ENCODE measurements at places on chromosomes 12 and 14.

- no peak for DNase-seq
Observed at GRCh38 chr14:92439537-92440344, 73.8 kb upstream of the RIN3 start.

- DNase-seq = no peak
Observed at GRCh38 chr12:62106547-62107185, 153.5 kb upstream of the USP15 start.

DNA sequence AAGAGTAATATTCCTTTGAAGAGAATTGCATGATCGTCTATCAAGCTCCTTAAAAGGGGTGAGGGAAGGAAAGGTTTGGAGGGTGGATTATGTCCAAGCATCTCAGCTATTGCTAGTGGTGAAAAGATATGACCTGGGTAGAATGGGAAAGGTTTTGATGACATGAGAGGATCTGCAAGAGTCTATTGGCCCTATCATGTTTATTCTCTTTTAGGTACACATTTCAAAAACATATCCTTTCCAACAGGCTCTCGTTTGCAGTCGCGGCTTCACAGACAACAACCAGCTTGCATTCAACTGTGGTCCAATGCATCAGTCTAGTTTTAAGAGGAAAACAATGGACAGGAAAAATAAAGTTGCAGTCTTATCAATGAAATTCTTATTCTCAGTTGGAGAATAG, 17.1 kb downstream of the FOXG1 start:
- no peak for DNase-seq

DNA sequence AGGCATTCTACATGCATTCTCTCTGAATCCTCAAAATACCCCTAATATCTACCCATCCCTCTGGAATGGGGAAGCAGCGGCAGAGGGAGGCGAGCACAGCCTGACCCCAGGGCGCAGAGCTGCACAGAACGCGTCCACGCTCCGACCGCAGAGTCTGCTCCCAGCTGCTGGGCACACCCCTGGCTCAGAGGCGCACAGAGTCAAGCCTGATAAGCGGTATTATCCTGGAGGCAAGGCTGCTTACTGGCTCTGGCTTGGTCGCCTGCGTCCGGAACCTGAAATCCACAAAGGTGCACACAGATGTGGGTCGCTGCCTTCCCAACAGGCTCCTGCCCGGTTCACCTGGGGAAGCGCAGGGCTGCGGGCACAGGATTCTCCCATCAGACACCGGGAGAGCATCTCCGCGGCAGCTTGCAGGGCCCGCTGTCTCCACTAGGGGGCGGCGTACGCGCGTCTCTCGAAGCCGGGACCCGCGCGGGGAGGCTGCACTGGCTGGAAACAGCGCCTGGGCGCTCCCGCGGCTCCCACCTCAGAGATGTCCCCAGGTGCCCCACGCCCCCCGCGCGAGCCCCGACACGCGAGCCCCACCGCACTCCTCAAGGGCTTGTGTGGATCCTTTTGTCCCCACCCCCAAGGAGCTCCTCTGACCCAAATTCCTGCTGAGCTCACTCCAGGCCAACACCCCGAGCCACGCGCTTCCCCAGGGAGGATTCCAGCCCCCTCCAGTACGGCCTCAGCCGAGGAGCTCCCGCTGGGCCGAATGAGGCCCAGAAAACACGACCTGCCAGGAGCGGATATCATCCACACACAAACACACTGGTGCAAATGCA, 120.1 kb upstream of the FZD10 start:
- peak; percentile 50 for DNase-seq

- no peak for DNase-seq
Observed at GRCh38 chr12:62799126-62799736, 135.7 kb downstream of the PPM1H start.

DNA sequence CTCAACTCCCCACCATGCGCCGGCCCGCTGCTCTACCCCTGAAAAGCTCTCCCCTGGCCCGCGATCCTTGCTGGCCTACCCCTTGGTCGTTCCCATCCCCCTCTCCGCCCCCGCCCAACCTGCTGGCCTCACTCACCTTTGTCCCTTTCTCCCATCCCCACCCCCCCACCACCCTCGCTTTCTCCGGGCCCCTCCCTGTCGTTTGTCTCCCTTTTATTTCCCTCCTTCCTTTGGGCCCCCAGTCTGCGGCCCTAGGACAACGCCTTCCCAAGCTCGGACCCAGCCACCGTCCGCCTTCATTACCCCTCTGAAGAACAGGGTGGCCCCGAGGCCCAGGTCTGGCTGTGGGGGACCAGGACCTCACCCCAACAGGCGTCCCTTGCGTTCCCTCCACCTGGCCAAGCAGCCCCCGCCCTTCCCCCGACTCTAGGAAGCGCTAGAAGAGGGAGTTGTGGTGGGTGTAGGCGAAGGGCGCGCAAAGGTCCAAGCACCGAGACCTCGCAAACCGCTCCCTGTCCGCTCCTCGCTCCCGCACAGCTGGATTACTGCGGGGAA, 6.9 kb upstream of the SLC7A7 start:
- no peak for DNase-seq

DNA sequence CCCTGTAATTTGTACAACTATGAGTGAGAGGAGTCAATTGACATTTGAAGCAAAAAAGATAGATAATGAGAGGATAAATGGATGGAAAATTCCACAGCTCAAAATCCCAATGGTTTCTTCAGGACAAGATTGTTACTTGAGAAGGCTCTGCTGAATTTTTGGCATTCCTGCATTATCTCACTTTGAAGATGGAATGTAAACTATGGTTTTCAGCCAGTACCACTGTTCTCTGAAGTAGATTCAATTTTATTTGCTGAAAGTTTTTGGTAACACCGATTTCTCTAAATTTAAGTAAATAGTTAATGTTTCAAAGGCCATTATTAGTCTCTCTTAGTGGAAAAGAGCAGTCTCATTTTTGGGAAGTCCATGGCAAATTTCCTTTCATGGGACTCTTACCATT, 121.9 kb upstream of the SLC38A2 start:
- no peak for DNase-seq

GRCh38 chr14:50875359-50876070, 3.7 kb downstream of the ABHD12B start:
- peak; percentile 49 for DNase-seq

GRCh38 chr12:110137786-110138185, 13.6 kb downstream of the IFT81 start:
- DNase-seq = no peak

GRCh38 chr14:53526200-53526599, 373.1 kb upstream of the DDHD1 start:
- no peak for DNase-seq

GRCh38 chr12:94100211-94100627, 48.2 kb upstream of the PLXNC1 start:
- no peak for DNase-seq

DNA sequence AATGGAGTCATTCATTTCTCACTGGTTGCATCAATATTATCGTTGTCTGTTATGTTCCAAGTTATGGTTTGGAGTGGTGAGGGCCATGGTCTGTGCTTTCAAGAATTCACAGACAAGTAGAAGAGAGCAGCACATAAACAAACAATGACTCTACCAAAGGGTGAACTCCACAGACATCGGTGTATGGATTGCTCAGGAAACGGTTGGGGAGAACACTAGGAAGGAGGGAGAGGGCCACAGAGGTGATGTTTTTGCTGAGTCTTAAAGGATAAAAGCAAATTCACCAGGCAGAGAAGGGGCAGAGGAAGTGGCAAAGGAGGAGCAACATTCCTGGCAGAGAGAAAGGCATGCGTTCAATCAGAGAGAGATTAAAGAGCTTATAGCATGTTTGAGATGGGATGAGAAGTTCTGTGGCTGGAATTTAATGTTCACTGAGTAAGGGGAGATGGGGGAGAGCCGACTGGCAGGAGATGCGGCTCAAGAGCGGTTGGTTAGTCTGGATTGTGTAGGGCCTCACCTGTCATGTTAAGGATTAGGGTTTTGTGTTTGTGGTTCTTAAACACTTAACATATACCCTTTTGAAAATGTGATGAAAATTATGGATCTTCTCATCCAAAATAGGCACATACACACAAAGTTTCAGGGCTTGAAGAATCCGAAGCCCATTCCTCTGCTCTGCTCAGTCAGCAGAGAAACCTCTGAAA, 42.3 kb upstream of the FRMD6 start:
- no peak for DNase-seq

DNA sequence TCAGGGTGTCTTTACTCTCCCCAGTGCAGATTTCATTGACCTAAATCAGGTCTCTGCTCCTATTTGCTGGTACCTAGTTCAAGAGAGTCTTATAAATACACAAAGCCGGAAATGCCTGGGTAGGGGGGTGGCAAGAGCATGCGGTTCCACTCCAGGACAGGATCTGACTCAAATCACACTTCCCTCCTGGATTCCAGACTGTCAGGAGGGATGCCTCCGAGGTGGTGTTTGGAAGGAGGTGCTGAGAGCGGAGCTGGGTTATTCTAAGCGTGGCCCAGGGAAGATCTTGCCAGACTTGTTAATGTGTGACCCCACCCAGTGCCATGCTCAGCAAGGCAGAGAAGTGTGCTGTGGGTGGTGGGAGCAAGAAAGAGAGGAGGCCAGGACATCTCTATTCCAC, 49.8 kb downstream of the B4GALNT3 start:
- no peak for DNase-seq

DNA sequence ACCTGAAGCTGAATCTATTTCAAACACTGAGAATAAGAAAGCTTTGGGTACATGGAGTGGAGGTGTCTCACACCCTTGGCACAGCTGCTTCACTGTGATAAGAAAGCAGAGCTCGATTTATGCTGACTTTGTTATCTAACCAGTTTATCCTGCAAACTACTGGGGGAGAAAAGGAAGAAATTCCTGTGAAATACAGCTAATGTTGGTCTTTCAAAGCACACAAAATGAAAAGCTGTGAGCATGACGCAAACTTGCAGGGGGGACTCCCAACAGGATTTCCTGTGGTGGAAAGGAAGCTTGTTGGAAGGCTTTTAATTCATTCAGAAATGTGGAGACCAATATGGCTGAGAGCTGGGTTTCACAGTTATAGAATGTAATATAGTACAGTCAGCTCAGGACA, 53.4 kb downstream of the SRGAP1 start:
- no peak for DNase-seq

- no peak for DNase-seq
Observed at GRCh38 chr14:100159865-100160533, 554 bp upstream of the DEGS2 start.

DNA sequence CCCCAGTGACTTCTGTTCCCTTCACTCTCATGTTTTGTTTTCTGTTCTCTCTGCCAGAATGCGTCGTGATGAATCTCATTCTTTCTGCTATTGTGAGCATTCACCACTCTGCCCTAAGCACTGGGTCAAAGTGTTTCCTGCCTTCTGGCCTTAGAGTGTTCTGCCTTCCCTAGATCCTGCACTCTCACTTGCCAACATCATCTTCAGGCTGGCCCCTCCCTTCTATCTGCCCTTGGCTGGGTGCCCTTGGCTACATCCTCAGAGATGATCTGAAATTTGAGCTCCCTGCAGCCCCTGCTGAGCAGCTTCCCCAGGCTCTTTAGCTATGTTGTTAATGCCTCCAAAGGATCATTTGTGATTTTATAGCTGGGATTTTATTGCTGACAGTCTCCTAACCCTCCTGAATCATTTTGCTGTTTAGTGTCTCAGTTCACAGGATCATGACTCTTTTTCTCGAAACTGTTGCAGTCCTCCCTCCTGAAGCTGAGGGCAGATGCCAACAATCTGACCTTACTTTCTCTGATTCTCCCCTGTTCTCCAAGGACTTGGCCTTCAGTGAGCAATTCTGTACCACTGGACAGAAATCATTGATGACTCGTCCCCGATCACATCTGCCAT, 4.5 kb downstream of the DHRS2 start:
- DNase-seq = no peak

- DNase-seq = no peak
Observed at GRCh38 chr12:57846285-57846576, 298 bp downstream of the CTDSP2 start.

GRCh38 chr12:50248883-50249282, 34.4 kb downstream of the LIMA1 start:
- no peak for DNase-seq

GRCh38 chr12:28313631-28314030, 123.4 kb downstream of the CCDC91 start:
- DNase-seq = no peak

GRCh38 chr12:95615749-95616148, 64.5 kb upstream of the USP44 start:
- no peak for DNase-seq

- no peak for DNase-seq
Observed at GRCh38 chr12:114448618-114448933, 42.6 kb upstream of the TBX5 start.

- DNase-seq = no peak
Observed at GRCh38 chr12:96495841-96496545, 6.6 kb downstream of the CFAP54 start.

- DNase-seq = no peak
Observed at GRCh38 chr12:3081886-3082285, 4.7 kb downstream of the TSPAN9 start.

DNA sequence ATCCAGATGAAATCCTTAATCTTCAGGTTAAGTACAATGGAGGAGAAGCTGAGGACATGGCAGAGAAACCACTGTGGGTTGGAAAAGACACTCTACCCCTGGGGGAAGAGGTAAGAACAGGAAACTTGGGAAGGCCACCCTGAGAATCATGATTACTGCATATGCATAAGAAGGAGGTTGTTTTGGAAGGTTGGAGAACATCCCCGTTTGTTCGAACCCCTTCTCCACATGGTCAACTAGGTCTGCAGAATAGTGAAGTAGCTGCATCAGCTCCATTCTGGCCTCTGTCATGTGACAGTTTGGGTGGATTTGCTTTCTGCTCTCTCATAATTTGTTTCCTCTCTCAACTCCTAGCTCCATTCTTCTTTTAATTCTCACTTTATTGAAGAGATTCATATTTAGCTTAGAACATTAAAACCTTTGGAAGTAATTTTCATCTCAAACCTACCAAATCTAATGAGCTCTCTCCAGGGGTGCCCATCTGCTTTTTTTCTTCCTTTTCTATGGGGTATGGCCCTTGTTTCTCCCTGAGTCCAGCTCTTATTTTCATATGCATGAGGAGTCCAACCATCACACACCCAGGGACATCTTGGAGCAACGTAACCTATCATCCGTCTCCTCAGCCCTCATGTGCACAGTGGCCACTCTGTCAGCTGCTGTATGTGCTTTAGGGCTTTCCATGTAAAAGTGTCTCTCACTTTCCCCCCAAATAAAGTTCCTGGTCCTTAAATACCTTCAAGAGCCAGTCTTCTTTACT, 820.3 kb downstream of the TMEM121 start:
- no peak for DNase-seq

GRCh38 chr12:5154091-5154490, 110.4 kb downstream of the KCNA5 start:
- no peak for DNase-seq

GRCh38 chr12:75859868-75860267, 171.7 kb downstream of the PHLDA1 start:
- DNase-seq = no peak

DNA sequence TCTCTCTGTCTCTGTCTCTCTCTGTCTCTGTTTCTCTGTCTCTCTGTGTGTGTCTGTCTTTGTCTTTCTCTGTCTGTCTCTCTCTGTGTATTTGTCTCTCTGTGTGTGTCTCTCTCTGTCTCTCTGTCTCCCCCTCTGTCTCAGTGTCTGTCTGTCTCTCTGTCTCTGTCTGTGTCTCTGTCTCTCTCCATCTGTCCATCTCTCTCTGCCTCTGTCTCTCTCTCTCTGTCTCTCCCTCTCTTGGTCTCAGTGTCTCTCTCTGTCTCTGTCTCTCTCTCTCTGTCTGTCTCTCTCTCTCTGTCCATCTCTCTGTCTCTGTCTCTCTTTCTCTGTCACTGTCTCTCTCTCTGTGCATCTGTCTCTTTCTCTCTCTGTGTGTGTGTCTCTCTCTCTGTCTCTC, 143.8 kb upstream of the GARIN2 start:
- no peak for DNase-seq

- no peak for DNase-seq
Observed at GRCh38 chr12:96462571-96463280, 26.7 kb upstream of the CFAP54 start.
